ENCODE measurements at places on chromosomes 12 and 14. TPM values are rescaled to one million over a fixed set of nuclear protein-coding genes. Genes with fewer than 3 reads are reported as not detected.

Gene PPFIBP1
- total RNA-seq = 101 TPM

Gene OVCH1
- not detected for total RNA-seq

Gene SERPINA10
- not detected for total RNA-seq

DNA sequence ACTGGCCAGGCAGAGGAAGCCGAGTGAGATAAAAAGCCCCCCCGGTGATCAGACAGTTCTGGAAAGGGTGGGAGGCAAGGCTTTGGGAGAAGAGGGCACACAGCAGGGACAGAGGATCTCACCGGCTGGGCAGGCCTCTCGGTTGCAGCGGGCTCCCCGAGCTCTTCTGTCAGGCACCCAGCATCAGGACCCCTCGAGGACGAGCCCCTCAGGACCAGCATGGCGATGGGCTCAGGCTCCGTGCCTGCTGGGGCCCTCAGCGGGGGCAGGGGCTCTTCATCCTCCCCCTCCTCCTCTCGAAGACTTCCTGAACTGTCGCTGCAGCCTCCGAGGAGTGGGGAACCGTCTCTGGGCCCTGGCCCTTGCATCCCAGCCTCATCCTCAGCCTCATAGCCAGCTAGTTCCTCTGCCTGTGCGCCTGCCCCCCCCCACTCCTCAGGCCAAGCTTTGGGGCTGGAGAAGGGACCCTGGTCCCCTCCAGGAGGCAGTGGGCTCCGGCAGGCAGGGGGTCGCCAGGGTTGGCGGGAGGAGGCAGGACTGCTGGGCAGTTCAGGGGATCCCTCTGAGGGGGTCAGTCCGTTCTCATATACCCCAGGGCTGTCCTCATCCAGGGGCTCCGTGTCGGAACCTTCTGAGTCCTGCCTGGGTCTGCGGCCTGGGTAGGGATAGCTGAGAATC is 3.4 kb upstream of the AP1G2 start:
- H3K36me3 ChIP-seq = peaks cover 3% of the 10 kb centered on the region
- peaks cover 43% of the 10 kb centered on the region for H3K27me3 ChIP-seq
- no peak for DNase-seq
- peaks cover 36% of the 10 kb centered on the region for H3K4me1 ChIP-seq
- no peak overlapping the region for H3K27ac ChIP-seq

GRCh38 chr12:34393086-34393820 is 371.0 kb downstream of the ALG10 start:
- peaks cover 2% of the 10 kb centered on the region for H3K36me3 ChIP-seq
- no peaks in the 10 kb centered on the region for H3K4me1 ChIP-seq
- H3K4me3 ChIP-seq = no peak overlapping the region
- no peak overlapping the region for H3K27ac ChIP-seq
- peak; percentile 6 for DNase-seq

Data from mesothelial cell of epicardium (in vitro differentiated cells).